ENCODE measurements at places on chromosomes 16 and 17.

GRCh38 chr16:30018731-30019158, 4.3 kb upstream of the C16orf92 start:
- DNase-seq, result no peak

DNA sequence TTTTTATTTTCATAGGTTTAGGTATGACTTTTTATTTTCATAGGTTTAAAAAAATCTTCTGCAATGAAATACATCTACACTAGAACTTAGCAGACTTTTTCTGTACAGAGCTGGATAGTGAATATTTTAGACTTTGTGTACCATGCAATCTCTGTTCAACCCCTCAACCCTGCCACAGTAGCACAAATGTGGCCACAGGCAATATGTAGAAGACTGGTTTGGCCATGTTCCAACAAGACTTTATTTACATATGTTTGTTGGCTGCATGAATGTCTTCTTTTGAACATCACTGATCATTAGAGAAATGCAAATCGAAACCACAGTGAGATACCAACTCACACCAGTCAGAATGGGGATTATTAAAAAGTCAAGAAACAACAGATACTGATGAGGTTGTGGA, 229.2 kb downstream of the SHISA9 start:
- no peak for DNase-seq

DNA sequence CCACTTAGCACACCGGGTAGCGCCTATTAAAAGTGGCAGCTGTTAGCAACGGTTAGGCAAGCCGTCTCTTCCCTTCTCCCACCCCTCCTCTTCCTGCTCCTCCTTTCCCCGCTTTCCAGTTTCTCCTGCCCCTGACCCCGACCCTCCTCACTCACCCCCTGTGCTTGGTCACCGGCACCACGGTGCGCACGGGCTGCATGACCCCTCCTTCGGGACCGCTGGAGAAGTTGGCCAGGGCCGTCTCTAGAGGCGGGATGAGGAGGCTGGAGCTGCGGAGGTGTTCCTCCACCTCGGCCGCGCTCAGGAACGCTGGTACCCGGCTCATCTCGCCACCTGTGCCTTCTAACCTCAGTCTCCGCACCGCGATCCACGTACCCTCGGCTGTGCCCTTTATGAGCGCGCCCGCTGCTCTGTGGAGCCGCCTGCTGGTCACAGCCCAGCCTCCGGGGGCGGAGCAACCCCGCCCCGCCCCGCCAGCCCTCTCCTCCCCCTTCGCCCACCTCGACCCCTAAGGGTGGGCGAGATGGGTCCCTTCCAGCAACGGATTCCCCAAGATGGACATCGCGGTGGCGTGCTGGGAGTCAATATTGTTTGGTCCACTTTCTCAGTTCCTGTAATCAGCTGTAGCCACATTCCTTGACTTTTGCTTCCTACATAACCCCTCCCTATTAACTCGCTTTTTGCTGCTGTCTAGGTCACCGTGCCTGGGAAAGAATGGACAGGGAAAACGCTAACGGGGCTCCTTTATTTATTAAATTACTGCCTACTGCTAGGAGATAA, at the start of gene CRYM:
Gene CRYM, minus strand, starts transcription at position 364 of the 780 bp plus-strand sequence. Its CDS starts 39 bp downstream, at position 325.
- peak; percentile 77 for DNase-seq

- no peak for DNase-seq
Observed at GRCh38 chr16:21727344-21727743, 63.6 kb downstream of the OTOA start.

DNA sequence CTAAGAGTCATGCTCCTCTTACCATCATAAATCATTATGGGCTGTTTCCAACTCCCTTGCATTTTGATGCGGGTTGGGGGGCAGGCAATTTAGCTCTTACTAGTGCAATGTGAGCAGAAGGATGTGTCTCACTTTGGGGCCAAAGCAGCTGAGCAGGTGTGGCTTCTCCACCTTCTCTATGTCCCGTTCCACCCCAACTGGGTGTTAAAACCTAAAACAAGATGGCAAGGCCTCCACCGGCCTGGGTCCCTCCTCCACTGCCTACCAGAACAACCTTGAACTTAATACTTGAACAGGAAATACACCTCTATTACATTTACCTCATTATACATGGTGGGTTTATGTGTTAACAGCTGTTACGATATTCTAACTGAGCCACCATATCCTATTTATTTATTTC, 52.8 kb downstream of the TOX3 start:
- no peak for DNase-seq

- no peak for DNase-seq
Observed at GRCh38 chr16:68215302-68215701, 20.6 kb downstream of the ESRP2 start.

DNA sequence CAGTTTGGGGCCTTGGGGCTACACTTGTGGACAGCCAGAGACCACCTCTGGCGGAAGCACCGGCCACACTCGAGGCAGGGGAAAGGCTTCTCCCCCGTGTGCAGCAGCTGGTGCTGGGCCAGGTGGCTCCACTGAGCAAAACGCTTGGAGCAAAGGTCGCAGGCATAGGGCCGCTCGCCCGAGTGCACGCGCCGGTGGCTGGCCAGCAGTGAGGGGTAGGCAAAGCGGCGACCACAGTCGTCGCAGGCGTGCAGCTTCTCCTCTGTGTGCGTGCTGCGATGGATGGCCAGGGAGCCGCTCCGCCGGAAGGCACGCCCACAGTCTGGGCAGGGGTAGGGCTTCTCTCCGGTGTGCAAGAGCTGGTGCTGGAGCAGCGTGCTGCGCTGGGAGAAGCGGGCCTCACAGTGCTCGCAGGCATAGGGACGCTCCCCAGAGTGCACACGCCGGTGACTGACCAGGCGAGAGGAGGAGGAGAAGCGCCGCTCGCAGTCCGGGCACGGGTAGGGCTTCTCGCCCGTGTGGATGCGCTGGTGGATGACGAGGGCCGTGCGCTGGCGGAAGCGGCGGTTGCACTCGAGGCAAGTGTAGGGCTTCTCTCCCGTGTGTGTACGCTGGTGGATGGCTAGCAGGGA, 5.8 kb downstream of the ZNF689 start:
- no peak for DNase-seq

GRCh38 chr17:74201250-74201649, 2.2 kb upstream of the RPL38 start:
- DNase-seq, result no peak

DNA sequence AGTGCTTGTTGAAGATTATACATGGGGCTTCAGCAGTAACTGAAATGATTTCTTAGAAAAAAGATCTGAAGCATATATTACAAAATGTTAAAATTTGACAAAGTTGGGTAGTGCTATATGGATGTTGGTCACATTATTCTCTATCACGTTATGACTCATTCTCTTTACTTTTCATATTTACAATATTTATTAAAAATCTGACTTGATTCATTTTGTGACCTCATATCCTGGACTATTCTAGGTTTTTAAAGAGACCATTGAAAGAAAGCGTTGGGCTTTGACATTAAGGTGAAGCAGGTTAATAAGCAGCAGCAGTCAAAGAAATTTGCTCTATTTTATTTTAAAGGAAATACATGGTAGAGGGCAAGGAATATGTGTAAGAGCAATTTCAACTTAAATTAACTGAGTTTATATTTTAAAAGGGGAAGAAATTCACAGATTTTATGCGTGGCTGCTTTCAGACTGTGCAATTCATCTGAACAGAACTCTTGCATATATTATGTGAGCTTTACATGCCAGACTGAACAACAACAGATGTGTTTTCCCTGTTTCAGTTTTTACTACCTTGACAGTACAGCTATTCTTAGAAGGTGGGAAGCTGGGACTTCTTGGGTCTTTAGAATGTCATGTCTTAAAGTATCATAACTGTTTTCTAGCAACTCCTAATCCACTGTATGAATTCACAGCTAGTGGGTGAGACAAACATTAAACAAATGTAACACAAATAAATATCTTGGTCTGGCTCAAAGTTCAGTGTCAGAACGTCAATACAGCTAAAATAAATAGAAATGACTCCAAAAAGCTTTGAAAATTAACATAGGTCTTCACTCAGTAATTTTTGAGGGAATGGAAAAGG, 10.4 kb upstream of the FAM20A start:
- DNase-seq, result no peak

DNA sequence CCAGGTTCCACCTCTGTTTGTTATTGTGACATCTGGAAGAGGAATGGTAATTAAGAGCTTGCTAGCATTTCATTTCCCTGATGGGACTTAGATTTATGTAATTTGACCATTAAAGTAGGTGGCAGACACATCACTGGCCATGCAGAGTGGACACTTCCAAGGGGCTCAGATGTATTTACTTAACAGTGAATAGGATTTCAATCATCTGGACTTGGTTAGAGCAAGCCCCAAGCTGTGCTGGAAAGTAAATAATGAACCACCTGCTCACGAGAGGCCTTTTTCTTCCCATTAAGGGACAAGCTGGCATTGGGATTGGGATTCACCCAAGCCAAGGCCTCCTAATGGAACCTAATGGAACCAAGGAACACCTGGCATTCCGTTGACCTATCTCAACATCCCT, 395.3 kb downstream of the HS3ST4 start:
- DNase-seq, result no peak

- no peak for DNase-seq
Observed at GRCh38 chr17:72386619-72387237, 265.9 kb downstream of the SOX9 start.

Measured in activated effector memory CD4-positive, alpha-beta T cell treated with anti-CD3 and anti-CD28 coated beads, Interleukin-2, amount 50 U/mL, for 16 hours (primary cell).